ENCODE measurements at places on chromosomes 7 and 10.

GRCh38 chr10:108363576-108363975, 1199.1 kb upstream of the SORCS1 start:
- no peak for DNase-seq

DNA sequence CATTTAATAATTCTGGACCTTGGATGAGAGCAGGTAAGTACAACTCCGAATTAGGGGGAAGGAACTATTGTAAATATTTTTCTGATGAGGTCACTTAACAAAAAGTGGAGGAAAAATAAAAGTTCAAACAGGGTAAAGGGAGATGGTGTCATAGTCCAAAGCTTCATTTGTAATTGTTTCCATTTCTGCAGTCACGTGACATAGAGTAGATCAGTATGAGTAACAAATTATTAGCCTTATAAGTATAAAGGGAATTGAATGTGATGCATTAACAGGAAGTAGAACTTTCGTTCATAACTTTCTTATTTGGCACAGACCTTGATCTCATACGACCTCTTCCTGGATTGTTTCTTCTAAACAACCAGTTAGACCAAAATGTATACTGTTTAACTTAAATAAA, 347.2 kb upstream of the TPK1 start:
- DNase-seq: no peak

DNA sequence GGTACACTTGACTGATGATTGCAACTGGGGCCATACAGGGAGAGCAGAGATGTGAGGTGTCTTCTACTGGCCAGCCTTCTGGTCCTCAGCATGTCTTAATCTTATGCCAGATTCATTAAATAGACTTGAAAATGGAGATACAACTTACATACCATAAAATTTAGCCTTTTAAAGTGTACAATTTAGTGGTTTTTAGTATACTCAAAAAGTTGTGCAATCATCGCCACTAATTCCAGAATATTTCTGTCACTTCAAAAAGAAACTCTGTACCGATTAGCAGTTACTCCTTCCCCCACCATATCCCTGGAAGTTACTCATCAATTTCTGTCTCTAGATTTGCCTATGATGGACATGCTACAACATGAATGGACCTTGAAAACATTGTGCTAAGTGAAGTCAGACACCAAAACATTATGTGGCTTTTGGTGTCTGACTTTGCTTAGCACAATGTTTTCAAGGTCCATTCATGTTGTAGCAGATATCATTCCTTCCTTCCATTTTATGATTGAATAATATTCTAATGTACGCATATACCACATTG, 53.0 kb downstream of the SH2D4B start:
- no peak for DNase-seq

DNA sequence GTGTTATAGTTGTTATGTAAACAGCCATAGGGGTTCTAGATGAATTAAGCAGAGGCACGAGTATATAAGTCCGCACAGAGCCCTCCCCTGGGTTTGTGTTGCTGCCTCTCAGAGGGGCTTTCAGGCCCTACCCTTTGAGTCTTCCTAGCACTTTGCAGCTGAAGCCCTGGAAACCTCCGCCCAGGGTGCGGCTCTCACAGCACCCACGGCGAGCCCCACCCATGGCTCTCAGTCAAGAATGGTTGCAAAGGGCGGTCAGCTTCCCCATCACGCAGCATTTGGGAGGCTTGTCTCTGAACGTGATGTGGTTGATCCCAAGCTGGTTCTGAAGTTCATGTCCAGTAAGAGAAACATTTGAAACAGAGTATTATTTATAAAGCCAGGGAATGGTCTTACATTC, 18.8 kb upstream of the INSIG1 start:
- DNase-seq: no peak
